ENCODE measurements at places on chromosomes 1 and 21. TPM values are rescaled to one million over a fixed set of nuclear protein-coding genes. Genes with fewer than 3 reads are reported as not detected.
A peak's percentile ranks its signal among the peaks of the same experiment; 100 is the strongest.

- no peak overlapping the region for H3K27ac ChIP-seq
- H3K4me3 ChIP-seq: no peak overlapping the region
- H3K27me3 ChIP-seq: peaks cover 29% of the 10 kb centered on the region
- H3K36me3 ChIP-seq: no peaks in the 10 kb centered on the region
These were observed 6.0 kb downstream of the VANGL2 start for GRCh38 chr1:160406131-160406968.

- no peaks in the 10 kb centered on the region for H3K27me3 ChIP-seq
- peaks cover 6% of the 10 kb centered on the region for H3K4me1 ChIP-seq
- DNase-seq: no peak
- H3K27ac ChIP-seq: no peak overlapping the region
- no peaks in the 10 kb centered on the region for H3K36me3 ChIP-seq
These were observed 11.2 kb downstream of the TAF12 start for GRCh38 chr1:28631713-28632112.

GRCh38 chr1:215256936-215257679 lies 174.6 kb downstream of the KCNK2 start:
- no peak overlapping the region for H3K27ac ChIP-seq
- H3K4me3 ChIP-seq: no peak overlapping the region
- H3K36me3 ChIP-seq: no peaks in the 10 kb centered on the region
- no peaks in the 10 kb centered on the region for H3K27me3 ChIP-seq
- no peaks in the 10 kb centered on the region for H3K4me1 ChIP-seq

GRCh38 chr1:89935235-89935634 lies 59.7 kb upstream of the ZNF326 start:
- H3K4me3 ChIP-seq: no peak overlapping the region
- H3K4me1 ChIP-seq: peaks cover 9% of the 10 kb centered on the region
- H3K27ac ChIP-seq: no peak overlapping the region
- peaks cover 20% of the 10 kb centered on the region for H3K36me3 ChIP-seq
- no peak for DNase-seq

DNA sequence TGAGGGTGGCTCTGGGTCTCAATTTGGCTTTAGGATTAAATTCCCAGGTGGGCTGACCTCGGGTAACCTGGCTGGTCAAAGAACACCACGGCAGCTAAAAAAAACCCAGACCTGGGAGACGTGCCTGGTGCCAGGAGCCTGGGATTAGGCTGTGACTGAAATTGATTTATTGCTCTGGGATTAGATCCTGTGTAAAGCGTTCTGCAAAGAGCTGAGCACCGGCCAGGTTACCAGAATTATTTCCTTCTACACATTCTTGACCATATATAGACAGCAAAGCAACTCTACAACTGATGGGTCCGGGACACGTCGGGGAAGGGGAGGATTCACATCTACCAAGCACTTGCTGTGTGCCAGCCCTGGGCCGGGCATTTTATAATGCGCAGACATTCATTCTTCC lies 45.2 kb downstream of the TMCO4 start:
- H3K27me3 ChIP-seq: no peaks in the 10 kb centered on the region
- no peak overlapping the region for H3K4me3 ChIP-seq
- H3K27ac ChIP-seq: no peak overlapping the region
- H3K36me3 ChIP-seq: no peaks in the 10 kb centered on the region

- no peaks in the 10 kb centered on the region for H3K36me3 ChIP-seq
- no peak for DNase-seq
- peaks cover 27% of the 10 kb centered on the region for H3K4me1 ChIP-seq
These were observed 1.1 kb downstream of the TBX19 start for GRCh38 chr1:168281603-168282325.

GRCh38 chr21:29145852-29146453 lies 15.5 kb downstream of the MAP3K7CL start:
- peak overlapping the region; percentile 77 for H3K27ac ChIP-seq
- no peaks in the 10 kb centered on the region for H3K36me3 ChIP-seq
- DNase-seq: no peak
- H3K4me3 ChIP-seq: peak overlapping the region; percentile 18

DNA sequence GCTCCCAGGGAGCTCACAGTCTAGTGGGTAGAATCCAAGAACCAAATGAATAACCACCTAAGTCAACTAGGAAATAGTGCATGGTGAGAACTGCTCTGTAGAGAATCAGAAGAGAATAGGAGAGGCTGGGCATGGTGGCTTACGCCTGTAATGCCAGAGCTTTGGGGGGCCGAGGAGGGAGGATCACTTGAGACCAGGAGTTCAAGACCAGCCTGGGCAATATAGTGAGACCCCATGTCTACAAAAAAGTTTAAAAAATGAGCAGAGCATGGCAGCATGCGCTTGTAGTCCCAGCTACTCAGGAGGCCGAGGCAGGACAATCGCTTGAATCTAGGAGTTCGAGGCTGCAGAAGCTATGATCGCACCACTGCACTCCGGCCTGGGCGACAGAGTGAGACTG lies 122.3 kb upstream of the IRF2BP2 start:
- H3K36me3 ChIP-seq: no peaks in the 10 kb centered on the region
- peaks cover 28% of the 10 kb centered on the region for H3K4me1 ChIP-seq
- H3K27ac ChIP-seq: peak overlapping the region; percentile 97
- H3K4me3 ChIP-seq: no peak overlapping the region

- no peaks in the 10 kb centered on the region for H3K27me3 ChIP-seq
- H3K27ac ChIP-seq: no peak overlapping the region
- H3K36me3 ChIP-seq: no peaks in the 10 kb centered on the region
- no peak for DNase-seq
- no peaks in the 10 kb centered on the region for H3K4me1 ChIP-seq
These were observed 39.0 kb downstream of the COL6A1 start for GRCh38 chr21:46020581-46020980.

GRCh38 chr21:41648591-41649031 lies 118.2 kb downstream of the RIPK4 start:
- peaks cover 51% of the 10 kb centered on the region for H3K4me1 ChIP-seq
- H3K27ac ChIP-seq: peak overlapping the region; percentile 36
- no peaks in the 10 kb centered on the region for H3K27me3 ChIP-seq
- no peak overlapping the region for H3K4me3 ChIP-seq
- peak; percentile 48 for DNase-seq
- H3K36me3 ChIP-seq: no peaks in the 10 kb centered on the region

DNA sequence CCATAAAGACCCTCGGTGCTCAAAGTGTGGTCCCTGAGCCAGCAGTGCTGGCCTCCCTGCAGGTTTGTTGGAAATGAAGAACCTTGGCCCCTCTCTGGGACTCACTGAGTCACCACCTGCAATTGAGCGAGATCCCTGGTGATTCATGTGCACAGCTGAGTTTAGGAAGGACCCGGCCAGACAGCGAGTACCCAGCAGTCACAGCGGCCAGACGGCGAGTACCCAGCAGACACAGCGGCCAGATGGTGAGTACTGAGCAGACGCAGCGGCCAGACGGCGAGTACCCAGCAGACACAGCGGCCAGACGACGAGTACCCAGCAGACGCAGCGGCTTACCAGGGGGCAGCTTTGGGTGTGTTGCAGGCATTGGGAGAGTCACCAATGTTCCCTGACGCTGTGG lies 123.8 kb downstream of the PRDM16 start:
- no peaks in the 10 kb centered on the region for H3K36me3 ChIP-seq
- H3K4me1 ChIP-seq: no peaks in the 10 kb centered on the region
- peak; percentile 13 for DNase-seq
- H3K4me3 ChIP-seq: no peak overlapping the region
- H3K27me3 ChIP-seq: peaks cover 99% of the 10 kb centered on the region

DNA sequence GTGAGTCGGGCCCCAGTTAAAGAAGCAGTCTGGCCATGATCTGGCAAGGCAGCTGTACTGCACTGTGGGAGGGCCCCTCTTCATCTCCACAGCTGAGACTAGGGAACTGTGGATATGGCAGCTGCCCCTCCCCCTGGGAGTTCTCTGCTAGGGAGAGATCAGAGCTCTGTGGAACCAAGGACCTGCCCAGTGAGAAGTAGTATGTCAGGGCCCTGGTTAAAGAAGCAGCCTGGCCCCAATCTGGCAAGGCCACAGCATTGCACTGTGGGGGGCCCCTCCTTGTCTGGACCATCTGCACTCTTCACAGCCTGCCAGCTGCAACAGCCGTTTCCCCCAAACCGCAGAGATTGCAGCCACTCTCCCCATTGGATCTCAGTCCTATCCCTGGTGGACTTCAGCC lies 208.5 kb downstream of the DNAH14 start:
- H3K4me3 ChIP-seq: no peak overlapping the region
- H3K27ac ChIP-seq: no peak overlapping the region
- no peaks in the 10 kb centered on the region for H3K27me3 ChIP-seq
- no peak for DNase-seq

- H3K27me3 ChIP-seq: no peaks in the 10 kb centered on the region
- H3K4me1 ChIP-seq: peaks cover 26% of the 10 kb centered on the region
- no peaks in the 10 kb centered on the region for H3K36me3 ChIP-seq
- H3K27ac ChIP-seq: peak overlapping the region; percentile 32
These were observed 123.2 kb upstream of the TNFSF4 start for GRCh38 chr1:173330149-173330951.

DNA sequence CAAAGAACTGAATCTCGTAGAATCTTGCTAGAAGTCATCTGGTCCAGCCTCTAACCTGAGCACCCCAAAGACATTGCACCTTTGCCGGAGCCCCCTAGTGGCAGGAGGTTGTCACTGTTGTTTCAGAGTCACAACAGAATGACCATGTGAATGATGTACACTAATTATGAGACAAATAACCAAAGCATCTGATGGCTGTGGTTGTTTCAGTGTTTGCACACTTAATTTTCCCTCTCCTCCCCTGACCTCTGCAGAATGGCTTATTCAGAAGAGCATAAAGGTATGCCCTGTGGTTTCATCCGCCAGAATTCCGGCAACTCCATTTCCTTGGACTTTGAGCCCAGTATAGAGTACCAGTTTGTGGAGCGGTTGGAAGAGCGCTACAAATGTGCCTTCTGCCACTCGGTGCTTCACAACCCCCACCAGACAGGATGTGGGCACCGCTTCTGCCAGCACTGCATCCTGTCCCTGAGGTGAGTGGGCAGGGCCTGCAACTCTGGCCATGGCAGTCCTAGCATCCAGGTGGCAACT lies 26.4 kb downstream of the TRAF5 start:
- no peaks in the 10 kb centered on the region for H3K4me1 ChIP-seq
- no peak overlapping the region for H3K4me3 ChIP-seq
- no peak overlapping the region for H3K27ac ChIP-seq
- no peaks in the 10 kb centered on the region for H3K27me3 ChIP-seq

GRCh38 chr1:94049791-94050190 lies 71.2 kb downstream of the ABCA4 start:
- no peaks in the 10 kb centered on the region for H3K27me3 ChIP-seq
- DNase-seq: no peak

DNA sequence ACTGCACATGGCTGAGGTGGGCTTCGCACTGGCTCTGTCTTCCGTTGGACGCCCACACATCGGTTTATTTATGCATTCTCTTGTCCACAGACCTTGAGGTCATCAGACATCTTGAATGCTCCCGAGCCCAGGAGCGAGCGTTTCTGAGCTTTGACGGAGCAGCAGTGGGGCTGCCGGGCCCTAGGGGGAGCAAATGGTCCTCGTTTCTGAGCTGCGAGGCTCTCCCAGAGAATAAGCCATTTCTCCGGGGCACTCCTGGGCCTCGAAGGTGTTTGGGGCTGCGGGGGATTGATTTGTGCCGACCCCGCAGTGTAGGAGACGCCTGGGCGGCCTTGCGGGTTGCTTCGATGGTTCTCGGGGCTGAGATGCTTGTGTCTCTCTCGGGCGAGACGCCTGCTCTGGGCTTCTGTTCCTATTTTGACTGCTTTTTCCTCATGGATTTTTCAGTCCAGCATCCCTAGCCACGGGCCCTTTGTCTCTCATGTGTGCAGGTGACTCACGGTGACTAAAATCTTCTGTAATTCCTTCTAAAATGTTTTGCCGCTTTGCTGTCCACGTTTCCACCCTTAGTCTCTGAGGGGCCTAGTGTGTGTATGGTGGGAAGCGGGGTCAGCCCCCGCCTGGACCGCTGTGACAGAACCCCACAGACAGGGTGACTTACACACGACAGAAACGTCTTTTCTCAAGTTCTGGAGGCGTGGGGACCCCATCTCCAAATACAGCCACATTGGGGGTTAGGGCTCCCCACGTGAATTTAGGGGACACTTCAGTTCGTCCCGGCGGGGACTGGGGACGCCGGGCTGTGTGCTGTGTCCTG lies 62.1 kb downstream of the FAAP20 start:
- peak overlapping the region; percentile 69 for H3K4me3 ChIP-seq
- DNase-seq: peak; percentile 91
- peak overlapping the region; percentile 89 for H3K27ac ChIP-seq
- H3K4me1 ChIP-seq: peaks cover 16% of the 10 kb centered on the region
- H3K36me3 ChIP-seq: no peaks in the 10 kb centered on the region
- no peaks in the 10 kb centered on the region for H3K27me3 ChIP-seq

GRCh38 chr1:157519451-157519850 lies 32.9 kb downstream of the FCRL5 start:
- no peaks in the 10 kb centered on the region for H3K36me3 ChIP-seq
- DNase-seq: no peak

- DNase-seq: no peak
- no peaks in the 10 kb centered on the region for H3K27me3 ChIP-seq
- H3K27ac ChIP-seq: no peak overlapping the region
- H3K4me3 ChIP-seq: no peak overlapping the region
These were observed 176.5 kb upstream of the HOOK1 start for GRCh38 chr1:59638231-59638711.

DNA sequence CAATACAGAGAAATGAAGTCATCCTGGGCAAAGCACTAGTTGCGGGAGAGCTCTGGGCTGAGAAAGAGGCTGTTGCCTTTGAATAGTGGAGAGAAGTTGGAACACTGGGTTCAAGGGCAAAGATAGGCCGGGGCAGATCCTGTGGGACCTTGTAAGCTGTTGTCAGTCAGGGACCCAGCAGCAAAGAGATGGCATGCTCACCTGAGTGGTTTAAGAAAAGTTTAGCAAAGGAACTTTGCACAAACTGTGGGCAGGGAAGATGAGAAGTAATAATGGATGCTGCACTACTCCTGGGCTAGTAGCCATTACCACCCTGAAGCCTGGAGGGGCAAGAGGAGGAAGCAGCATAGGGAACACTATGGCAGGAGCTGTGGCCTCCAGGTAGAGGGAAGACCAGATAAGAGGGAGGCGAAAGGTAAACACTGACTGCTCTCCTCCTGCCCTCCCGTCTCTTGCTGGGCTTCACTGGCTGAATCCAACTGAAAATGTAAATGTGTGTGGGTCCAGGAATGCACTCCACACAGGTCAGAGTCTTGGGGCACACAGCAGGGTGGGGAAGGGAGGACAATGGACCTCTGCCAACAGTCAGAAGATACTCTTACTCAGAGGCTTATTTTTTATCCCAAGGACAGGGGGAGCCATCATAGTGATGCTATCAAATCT lies 129.2 kb downstream of the PLPP3 start:
- no peaks in the 10 kb centered on the region for H3K27me3 ChIP-seq
- no peak for DNase-seq
- no peak overlapping the region for H3K27ac ChIP-seq
- no peaks in the 10 kb centered on the region for H3K36me3 ChIP-seq

DNA sequence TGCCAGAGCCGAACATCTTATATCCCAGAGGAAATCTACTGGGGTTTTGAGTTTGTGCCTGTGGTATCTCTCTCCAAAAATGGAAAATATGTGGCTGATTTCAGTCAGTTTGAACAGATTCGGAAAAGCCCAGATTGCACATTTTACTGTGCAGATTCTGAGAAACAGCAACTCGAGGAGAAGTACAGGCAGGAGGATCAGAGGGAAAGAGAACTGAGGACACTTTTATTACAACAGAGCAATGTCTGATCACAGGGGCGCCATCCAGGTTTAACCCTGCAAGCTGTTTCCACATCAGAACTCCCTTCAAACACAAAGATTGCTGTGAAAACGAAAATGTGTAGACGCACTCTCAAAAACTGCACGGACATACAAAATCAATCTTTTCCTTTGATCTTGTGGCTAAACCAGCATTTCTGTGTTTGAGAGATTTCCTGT lies 43.4 kb downstream of the KCNJ15 start:
- H3K27ac ChIP-seq: no peak overlapping the region
- peaks cover 21% of the 10 kb centered on the region for H3K4me1 ChIP-seq
- H3K27me3 ChIP-seq: no peaks in the 10 kb centered on the region
- DNase-seq: no peak
- no peaks in the 10 kb centered on the region for H3K36me3 ChIP-seq

The BMP8B gene
- 4.7 TPM for total RNA-seq

The FALEC gene
- 0.73 TPM for total RNA-seq

The HSD11B1 gene
- not detected for total RNA-seq

The TDRD5 gene
- not detected for total RNA-seq

The EPHB2 gene
- 21.0 TPM for total RNA-seq
